Stimulated activated CD8-positive, alpha-beta memory T cell treated with anti-CD3 and anti-CD28 coated beads, Interleukin-7, amount 100 ng/mL, for 1 hour (primary cell): ENCODE measurements at places on chromosomes 12 and 14.

DNA sequence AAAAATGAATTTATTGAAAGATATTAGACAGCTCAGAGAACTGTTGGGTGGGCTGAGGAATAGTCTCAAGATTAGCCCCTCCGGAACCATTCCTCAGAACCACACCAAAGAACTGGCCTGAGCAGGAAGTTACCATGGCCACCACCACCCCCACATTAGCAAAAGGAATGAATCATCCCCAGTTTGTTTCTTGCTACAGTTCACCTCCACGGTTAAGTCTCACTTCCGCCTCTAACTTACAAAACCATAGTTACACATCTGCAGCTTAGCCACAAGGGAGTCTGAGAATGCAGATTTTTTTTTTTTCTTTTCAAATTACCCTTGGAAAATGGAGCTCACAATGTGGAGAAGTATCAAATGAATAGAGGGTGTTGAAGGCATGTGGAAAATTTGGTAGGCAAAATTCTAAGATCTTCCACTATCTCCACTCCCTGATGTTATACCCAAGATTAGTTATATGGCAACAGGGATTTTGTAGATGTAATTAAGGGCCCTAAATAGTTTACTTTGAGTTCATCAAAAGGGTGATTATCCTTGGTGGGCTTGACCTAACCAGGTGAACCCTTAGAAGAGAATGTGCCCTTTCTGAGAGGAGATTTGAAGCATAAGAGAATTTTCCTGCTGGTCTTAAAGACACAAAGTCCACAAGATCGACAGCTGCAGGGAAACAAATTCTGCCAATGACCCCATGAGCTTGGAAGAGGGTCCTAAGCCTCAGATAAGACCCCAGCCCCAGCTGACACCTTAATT is 129.8 kb upstream of the KRR1 start:
- DNase-seq = no peak

- no peak for DNase-seq
Observed at GRCh38 chr14:28678887-28679286, 87.7 kb upstream of the FOXG1 start.

- no peak for DNase-seq
Observed at GRCh38 chr12:13772264-13772663, 209.1 kb downstream of the GRIN2B start.

- no peak for DNase-seq
Observed at GRCh38 chr12:101256266-101256665, 23.6 kb upstream of the UTP20 start.

- no peak for DNase-seq
Observed at GRCh38 chr12:51906430-51907082, 748 bp upstream of the ACVRL1 start.

GRCh38 chr12:16833376-16834015 is 227.5 kb upstream of the LMO3 start:
- no peak for DNase-seq

- no peak for DNase-seq
Observed at GRCh38 chr12:24233519-24234246, 284.2 kb upstream of the SOX5 start.

DNA sequence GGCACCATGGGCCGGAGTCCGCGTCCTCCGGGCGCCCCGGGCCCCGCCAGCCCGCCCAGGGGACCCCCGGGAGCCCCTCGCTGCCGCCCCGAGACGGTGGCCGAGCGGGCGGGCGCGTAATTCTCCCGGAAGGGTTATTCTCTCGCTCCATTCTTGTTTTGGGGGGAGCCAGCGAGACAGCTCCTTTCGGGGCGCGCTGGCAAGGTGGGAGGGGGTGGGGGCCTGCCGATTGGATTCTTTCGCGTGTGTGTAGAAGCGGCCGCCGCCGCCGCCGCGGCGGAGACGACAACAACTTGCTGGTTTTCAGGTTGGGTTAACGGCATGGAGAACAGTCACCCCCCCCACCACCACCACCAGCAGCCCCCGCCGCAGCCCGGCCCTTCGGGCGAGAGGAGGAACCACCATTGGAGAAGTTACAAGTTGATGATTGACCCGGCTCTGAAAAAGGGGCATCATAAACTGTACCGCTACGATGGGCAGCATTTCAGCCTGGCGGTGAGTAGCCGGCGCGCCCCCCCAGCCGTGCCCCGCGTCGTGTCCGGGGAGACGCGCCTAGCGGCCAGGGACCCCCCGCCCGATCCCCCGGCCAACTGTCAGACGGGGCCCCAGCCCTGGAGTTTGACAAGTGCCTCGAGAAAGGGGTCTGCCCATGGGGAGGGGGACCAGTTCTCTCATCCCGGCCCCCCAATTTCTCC is 755 bp downstream of the SETD1B start:
- no peak for DNase-seq

DNA sequence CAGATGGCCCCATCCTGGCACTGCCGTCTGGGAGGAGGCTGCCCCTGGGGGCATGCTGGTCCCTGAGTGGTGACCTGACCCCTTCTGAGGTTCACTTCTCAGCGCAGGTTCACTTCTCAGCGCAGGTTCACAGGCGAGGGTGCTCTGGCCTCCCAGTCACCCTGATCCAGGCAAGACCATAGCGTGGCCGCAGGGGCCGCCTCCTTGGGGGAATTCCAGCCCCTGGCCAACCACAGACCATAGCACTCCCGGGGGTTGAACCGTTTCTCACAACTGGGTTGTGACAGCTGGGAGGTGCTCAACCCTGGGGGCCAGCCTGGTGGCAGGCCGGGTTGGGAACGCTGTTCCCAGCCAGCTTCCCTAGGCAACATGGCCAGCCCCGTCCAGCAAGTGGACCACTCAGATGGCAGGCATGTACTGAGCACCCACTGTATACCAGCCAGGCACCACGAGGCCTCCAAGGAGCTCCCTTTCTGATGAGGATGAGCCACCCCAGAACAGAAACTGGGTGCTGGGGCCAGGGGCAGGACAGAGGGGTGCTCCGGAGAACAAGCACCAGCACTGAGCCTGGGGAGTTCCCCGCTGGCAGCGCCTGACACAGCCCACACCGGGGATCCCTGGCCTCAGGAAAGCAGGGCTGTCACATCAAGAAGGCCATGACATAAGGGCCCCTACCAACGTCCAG is 28.3 kb upstream of the ZFP36L1 start:
- DNase-seq = no peak

- DNase-seq = no peak
Observed at GRCh38 chr14:61997161-61997560, 234.9 kb downstream of the SNAPC1 start.

DNA sequence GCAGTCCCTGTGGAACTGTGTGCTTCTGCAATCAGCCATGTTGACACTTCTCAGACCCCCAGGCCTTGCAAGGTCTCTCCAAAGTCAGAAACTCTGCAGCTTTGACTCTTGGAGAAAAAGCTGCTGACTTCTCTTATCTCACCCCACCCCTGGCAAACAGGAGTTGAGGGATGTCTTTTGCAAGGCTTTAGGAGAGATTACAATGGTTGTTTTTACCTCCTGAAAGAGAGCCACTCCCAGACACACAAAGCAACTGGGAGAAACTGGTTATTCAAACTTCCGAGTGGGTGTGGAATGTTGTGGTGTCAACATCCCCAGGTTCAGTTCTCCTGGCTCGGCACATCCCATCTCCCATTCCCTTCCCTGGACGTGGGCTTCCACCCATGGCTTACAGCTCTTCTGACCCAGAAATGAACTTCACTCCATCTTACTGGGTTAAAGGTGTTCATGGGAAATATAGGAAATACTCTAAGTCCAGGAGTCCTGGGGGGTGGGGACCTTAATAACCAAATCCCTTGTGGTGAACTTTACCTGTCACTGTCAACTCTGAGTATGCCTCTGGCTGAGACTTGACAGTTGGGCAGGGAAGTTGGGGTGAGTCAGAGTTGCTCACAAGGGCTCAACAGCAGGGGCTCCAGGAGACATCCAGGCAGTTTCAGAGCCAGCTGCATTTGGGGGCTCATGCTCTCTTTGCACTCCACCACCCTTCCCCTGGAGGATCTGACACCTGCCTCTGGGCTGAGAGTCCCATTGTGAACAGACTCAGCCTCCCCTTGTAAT is 41.9 kb downstream of the CCDC177 start:
- no peak for DNase-seq

DNA sequence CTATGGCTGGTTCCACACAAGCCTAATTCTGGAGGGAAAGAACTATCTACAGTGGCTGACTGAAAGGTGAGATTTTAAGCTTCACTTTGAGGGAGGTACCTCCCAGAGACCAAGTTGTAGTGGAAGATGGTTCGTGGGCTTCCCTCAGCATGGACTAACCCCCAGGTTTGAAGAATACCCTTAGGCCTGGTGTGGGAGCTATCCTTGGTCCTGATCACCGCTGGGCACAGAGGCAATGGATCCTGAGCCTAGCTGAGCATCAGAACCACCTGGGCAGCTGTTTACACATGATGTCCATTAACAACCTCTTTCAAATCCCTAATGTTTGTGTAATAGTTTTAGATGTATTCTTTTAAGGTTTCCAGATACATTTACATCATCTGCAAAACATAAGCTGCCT is 10.3 kb downstream of the DAO start:
- DNase-seq = no peak

GRCh38 chr12:131829791-131830334 is 1.7 kb downstream of the MMP17 start:
- DNase-seq = no peak

DNA sequence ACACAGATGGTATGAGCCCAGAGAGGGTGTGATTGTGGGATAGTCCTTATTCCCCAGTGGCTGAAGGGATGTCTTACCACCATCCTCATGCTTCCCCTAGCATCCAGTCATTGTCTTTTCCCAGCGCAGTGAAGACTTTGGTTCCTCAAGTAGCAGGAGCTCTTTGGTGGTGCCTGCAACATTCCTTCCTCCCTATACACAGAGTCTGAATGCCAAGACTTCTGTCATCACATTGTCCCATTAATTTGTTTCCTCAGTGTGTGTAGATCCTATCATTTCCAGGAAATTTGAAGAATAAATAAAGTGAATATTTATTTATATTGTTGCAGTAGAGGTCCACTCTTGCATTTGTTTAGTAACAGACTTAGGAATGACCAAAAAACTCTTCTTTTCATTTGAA is 147.2 kb downstream of the DACT1 start:
- no peak for DNase-seq

- DNase-seq = no peak
Observed at GRCh38 chr14:53855127-53855526, 101.5 kb downstream of the BMP4 start.

DNA sequence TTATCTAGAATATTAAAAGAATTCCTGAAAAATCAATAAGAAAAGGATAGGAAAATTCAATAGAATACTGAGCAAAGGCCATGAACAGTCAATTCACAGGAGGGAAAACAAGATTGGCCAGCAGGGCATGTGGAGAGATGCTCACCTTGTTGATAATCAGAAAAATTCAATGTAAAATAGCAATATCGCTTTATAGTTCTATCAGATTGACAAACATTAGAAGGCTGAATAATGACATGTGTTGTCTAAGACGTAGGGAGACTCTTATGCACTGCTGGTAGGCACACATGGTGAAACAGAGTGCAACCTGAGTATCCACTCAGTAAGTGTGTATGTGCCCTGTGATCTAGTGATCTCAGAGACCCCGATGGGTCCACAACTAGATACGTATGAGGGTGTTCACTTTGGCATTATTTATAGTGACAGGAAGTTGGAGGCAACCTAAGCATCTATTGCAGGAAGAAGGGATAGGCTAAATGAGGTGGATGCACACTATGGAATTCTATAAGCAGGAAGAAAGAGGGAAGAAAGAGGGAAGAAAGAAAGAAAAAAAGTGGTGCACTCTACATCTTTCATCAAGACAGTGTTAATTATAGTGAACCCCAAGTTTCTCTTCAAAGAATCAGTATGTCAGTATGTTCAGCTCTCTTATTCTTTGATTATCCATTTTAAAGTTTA is 3.8 kb upstream of the ANKRD33 start:
- DNase-seq = no peak

GRCh38 chr12:123089631-123090353 is 61.1 kb downstream of the PITPNM2 start:
- no peak for DNase-seq

- no peak for DNase-seq
Observed at GRCh38 chr14:63996016-63996415, 143.2 kb downstream of the SYNE2 start.

DNA sequence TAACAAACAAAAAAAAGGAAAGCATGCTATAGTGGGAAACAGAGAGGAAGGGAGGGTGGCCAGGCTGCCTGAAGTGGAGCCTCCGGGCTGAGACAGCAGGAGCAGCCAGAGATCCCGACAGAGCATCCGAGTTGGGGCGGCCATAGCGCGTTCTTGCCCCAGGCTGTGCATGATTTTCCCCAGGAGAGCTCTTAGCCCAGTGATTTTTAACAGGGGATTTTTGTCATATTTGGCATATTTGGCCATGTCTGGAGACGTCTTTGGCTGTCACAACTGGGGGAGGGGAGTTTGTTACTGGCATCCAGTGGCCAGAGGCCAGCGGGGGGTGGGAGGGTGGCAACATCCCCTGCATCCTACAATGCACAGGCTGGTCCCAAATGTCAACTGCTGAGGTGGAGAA is 23.6 kb downstream of the BDKRB1 start:
- DNase-seq = no peak

- no peak for DNase-seq
Observed at GRCh38 chr12:14322403-14322802, 43.1 kb upstream of the ATF7IP start.

- no peak for DNase-seq
Observed at GRCh38 chr14:82239223-82239622, 705.6 kb upstream of the SEL1L start.

- DNase-seq = no peak
Observed at GRCh38 chr14:89479802-89480201, 62.8 kb upstream of the FOXN3 start.

DNA sequence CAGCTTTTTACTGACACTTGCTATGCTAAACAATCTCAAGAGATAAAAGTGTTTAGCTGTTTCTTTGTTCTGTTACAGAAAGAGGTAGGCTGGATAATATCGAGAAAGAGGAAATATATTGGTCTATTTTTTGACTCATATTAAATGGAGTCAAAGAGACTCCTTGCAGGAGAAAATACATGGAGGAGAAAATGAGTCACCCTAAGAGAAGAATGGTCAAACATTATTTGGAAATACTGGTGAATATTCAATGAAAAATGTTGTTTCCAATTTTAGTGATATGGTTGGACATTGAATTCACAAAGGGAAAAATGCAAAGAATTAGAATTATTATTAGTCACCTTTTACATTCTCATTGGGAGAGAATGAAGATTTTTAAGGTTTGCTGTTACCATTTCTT is 3.2 kb downstream of the KCNJ8 start:
- DNase-seq = no peak

DNA sequence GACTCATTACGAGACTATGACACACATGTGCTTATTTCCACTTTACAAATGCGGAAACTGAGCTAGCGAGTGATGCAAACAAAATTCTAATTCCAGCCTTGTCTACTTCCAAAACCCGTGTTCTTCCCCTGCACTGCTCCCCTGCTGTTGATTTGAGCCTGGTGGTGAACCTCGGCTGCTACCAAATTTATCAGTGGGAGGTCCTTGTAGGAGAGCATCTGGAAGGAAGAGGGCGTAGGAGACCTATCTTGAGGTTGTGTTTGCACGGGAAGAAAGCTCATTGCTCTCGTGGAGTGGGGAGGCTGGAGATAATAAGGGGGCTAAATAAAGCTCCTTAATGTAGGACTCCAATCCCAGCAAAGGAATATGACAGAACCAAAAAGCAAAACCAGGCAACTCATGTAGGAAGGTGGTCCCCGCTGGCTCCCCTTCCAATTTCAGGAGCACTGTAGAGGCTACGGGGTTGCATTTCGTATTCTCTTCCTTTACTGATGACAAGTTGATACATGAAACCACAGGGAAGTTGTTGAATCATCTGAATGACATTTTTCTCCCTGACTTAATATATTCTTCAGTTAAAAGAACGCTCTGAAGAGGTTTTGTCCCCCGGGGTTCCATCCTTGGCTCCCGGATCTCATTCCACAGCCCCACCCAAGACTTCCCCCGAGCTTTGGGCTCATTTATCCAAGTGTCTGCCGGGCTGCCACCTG is 52.6 kb downstream of the FZD10 start:
- no peak for DNase-seq
